Umbilical cord (tissue), 2 donors: ENCODE measurements at places on chromosomes 13 and 19.

GRCh38 chr13:21917086-21918015 is 246.5 kb downstream of the FGF9 start:
- peak; percentile 79 for DNase-seq

DNA sequence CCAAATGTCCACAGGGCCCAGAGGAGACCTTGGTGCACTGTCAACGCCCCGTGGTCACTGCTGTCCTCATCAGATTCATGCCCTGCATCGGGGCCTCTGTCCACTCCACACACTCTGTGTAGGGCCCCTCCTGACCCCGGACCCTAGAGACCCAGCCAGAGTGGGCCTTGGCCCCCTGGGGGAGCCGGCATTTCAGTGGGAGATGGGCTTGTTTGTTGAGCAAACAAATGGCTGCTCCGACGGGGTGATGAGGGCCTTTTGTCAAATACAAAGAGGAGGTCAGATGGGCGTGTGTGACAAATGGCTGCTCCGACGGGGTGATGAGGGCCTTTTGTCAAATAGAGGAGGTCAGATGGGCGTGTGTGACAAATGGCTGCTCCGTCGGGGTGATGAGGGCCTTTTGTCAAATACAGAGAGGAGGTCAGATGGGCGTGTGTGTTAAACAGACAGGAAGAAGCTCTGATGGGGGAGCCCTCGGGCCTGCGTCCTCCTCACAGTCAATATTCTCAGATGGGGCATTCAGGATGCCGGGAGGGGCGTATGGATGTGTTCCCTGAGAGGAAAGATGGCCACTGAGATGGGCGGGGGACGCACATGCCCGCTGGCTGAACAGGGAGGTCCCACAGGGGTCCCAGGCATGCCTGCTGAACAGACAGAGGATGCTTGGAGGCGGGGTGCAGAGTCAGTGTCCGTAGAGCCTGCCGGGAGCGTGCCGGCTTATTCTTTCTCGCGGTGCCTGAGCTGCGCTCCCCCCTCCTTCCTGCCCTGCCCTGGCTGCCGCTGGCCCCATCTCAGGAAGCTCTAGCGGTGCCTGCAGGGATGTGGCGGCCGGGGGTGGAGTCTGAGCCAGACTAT is 36.3 kb downstream of the SMIM24 start:
- DNase-seq, result peak; percentile 92

- peak; percentile 41 for DNase-seq
Measured at GRCh38 chr13:91722267-91722884, 324.0 kb downstream of the GPC5 start.

- no peak for DNase-seq
Measured at GRCh38 chr13:25192936-25193335, 20.8 kb upstream of the AMER2 start.

DNA sequence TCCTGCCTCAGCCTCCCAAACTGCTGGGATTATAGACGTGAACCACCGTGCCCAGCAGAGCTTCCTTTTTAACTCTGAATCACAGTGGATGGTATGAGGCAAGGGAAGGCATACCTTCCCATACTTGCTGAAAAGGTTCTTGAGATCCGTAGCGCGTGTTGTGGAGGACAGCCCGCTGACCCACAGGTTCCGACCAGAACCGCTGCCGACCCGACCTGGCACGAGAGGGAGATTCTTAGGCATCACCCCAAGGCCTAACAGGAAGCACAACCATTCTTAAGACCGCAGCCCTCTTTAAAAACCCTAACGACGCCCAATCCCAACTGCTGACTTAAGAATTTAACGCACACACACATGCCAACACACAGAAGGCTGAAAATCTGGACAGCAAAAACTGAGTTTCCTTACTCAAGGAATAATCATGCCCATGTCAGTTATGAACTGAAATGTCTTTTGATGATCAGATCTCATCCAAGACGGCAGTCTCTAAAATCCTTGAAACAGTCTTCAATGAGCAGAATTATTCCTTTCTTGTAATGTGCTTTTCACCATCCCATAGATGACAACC is 12.6 kb downstream of the SAFB2 start:
- no peak for DNase-seq

DNA sequence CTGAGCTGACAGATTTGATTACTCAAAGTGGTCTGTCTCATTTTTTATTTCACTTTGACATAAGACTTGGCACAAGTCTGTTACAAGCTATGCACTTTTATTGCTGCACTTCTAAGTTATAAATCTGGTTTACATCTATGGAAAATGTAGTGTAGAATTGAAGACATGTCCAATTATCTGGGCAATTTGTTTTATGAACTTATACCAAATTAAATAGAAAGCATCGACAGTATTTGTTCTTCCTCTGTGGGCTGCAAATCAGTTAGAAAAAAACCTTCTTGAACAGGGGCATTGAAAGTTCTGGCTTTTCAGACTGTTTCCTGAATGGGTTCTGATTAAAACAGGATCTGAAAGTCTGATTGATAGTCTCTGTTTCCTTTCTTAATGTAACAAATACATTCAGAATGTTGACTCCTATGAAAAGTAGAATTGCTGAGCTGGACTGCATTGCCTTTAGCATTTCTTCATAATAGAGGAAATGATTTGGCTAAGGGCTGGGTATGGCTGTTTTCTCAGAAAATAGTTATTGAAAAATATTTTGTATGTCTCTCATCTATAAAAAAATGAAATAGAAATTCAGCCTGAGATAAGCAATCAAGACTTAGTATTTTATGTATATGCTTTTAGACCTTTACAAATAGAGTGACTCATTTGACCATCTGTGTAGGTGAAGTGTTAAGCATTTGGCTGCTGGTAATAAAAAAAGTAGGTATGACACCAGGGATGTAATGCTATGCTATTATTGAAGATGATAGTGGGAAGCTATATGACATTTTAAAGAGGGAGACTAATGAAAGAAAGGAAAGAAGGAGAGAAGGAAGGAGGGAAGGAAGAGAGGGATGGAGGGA is 210.9 kb upstream of the SPRY2 start:
- peak; percentile 20 for DNase-seq

DNA sequence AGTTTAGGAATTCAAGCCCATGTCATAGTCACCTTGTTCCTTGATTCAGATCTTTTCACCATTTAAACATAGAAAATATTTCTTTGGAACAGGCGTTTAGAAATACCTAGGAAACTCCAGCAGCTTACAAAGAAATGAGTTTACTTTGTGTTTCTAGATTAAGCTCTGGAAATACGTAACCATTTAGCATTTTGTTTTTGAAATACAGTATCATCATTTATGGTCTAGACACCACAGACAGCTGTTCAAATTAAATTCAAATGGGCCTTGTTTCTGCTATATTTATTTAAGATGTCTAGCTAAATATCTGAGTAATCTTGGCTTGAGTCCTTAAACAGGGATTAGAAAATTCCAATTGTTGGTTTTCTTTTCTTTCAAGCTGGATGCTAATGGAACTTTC is 228.5 kb downstream of the NDFIP2 start:
- no peak for DNase-seq

GRCh38 chr13:107866941-107867623 is 348.3 kb downstream of the LIG4 start:
- peak; percentile 46 for DNase-seq

- no peak for DNase-seq
Measured at GRCh38 chr19:21321996-21322395, 7.2 kb downstream of the ZNF708 start.

DNA sequence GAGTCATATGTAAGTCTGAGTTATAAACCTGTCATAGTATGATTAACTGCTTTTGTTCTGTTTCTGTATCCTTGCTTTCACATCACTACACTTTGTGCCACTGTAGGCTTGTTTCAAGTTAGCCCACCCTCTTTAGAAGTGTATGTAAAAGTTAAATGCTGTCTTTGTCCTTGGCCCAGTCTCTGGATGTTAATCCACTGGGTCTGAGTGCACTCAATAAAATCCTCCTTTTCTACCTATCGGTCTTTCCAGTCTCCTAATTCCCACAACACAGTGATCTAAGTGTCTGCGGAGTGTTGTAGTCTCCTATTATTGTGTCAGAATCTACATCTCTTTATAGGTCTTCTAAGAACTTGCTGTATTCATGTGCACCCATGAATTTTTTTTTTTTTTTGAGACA is 14.1 kb downstream of the ZNF429 start:
- DNase-seq, result no peak

GRCh38 chr13:28754698-28755545 is 36.2 kb upstream of the SLC46A3 start:
- DNase-seq, result peak; percentile 63

DNA sequence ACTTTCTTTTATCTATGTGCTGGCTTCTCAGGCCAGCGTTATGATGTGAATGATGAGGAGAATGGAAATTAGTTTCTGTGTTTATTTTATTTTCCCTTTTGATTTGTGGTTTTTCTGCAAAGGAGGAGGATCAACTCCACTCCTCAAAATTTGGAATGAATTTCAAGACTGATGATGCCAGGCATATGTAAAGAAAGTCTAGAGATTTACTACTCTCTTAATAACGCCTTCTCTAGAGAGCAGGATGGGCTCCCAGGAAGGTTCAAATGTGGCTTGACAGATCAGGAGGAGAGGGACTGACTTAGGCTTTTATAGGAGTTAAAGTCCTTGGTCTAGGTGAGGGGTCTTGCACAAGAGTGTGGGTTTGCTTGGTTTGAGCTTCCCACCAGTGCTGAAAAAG is 15.1 kb upstream of the POSTN start:
- peak; percentile 80 for DNase-seq

DNA sequence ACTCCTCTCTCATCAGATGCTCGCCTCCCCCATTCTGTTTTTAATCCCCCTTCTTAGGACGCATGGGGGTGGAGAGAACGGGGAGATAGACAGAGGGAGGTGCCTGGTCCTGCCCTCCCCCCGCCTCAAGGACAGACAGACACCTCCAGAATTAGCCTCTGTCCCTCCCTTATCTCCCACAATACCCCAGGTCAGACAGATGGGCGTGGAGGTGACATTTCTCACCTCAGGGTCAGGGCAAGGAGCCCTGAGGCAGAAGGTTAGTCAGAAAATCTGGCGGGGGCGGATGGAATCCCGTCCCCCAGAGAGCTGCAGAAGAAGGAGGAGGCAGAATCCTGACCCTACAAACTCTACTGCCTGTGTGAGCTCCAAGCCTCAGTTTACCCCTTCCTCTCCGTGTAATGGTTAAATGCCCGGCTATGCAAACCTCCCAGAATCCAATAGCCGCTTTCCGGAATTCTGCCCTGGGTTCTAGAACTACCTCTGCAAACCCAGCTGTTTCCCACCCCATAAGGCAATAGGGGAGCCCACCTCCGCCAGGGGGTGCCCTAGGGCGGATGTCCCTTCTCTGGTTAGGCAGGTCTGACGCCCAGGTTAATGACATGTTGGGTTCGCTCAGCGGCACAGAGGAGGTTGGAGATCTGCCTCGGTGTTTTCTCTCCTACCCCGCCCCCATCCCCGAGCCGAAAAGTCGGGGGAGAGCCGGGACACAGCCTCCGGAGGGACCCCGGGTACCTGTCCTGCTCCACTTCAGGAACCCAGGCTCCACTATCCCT is 900 bp downstream of the PPP1R13L start:
- peak; percentile 48 for DNase-seq

- DNase-seq, result no peak
Measured at GRCh38 chr13:29571876-29572570, 23.5 kb downstream of the SLC7A1 start.

DNA sequence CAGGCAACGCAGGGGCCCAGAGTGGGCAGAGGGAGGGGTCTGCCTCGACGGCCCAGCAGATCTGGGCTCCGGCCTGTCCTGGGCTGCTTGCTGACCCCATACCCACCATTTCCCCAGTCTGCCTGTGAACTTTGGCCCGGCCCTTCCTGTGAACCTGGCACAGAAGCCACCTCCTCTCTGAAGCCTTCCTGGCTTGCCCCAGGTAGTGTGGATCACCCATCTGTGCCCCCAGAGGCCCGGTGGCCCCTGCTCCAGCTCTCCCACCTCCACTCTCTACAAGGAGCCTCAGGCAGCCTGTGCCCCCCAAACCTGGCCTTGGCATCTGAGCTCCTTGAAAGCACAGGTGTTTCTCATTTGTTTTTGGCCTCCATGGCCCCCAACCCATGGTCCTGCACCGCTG is 15.7 kb downstream of the PLEKHF1 start:
- no peak for DNase-seq

GRCh38 chr13:54989418-54989817 is 1960.8 kb downstream of the OLFM4 start:
- DNase-seq, result no peak

DNA sequence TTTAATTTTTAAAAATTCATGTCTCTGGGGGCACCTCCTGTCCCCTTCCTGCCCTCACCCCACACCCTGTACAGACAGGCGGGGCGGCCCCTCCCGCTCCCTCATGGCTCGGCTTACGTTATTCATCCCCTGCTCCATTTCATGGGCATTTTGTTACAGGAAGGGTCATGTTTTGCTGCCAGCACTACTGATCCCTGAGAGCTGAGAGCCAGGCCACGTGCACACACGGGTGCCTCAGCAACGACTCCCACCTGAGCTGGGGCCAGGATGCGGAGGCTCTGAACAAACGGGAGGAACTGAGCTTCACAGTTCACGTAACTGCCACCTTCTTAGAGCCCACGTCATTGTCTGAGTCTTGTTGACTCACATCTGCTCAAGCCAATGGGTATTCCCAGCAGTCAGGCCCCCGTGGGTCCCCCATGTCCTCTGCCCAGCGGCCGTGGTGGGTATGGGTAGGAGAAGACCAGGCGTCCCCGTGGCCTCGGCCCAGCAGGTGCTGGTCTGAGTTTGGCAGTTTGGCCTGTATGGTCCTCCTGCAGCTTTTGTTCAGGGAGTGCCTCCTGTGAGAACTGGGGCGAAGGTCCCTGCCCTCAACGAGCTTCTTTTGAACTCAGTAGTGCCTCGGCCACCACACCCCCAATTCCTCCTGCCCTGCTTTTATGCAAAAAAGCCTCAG is 16.4 kb upstream of the TMEM255B start:
- no peak for DNase-seq

DNA sequence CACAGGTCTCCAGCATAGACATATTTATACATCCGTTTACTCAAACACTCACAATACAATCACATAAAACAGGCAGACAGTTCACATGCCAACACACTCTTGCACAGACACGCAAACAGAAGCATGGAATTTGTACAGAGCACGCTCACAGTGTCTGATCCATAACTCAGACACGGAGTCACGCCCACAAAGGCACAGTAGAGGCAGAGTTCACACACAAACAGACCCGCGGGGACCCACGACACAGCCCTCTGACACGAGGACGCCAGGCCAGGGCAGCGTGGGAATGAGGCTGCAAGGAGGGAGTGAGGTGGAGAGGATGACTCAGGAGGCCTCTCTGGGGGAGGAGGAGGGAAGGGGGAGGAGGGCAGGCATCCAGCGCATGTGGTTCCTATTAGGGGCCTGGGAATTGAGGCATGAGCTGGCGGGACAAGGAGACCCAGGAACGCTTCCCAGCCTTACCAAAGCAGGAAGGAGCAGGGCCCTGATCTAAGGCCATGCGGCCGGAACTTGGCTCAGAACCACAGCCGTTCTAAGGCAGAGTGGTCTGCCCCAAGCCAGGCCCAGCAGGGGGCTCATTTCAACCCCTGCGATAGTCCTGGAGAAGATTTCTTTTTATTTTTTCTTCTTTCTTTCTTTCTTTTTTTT is 9.1 kb upstream of the OLFM2 start:
- DNase-seq, result peak; percentile 97

- no peak for DNase-seq
Measured at GRCh38 chr19:49188626-49189200, 31.1 kb downstream of the TRPM4 start.
